ENCODE measurements at places on chromosomes 7 and 10.

- peak; percentile 67 for DNase-seq
Measured at GRCh38 chr7:21829731-21830130, 116.0 kb downstream of the CDCA7L start.

DNA sequence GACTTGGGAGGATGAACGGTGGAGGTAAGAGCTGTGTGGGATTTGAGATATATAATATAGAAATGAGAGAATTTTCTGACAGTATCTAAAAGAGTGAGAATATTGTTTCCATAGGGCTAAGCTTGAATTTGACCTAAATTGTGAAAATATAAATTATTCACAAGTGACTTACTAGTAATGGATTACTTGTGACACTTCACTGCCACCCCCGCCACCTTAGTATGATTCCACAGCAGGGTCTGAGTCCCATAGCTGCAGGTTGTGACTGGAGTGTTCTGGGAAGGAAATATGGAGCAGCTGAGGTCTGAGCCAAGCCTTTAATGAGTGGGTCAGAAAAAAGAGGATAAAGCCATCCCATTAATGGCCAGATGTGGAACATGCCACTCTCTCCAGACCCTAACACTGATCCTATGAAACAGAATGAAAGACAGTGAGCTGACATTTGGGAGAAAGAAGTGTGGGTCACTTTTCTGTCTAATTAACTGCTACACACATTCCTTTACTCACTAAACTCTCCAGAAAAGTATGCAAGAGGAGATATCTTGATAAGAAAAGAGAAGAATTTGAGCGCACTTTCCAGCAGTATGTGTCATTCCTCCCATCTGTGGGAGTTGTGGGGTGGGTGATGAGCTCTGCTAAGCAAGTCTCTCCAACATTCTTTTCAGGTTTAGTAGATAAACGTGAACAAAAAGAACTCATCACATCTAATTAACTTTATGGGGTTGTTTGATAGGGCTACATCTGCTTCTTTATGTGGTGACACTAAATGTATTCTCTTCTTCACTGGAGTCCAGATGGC lies 1193.4 kb downstream of the SORCS3 start:
- no peak for DNase-seq

DNA sequence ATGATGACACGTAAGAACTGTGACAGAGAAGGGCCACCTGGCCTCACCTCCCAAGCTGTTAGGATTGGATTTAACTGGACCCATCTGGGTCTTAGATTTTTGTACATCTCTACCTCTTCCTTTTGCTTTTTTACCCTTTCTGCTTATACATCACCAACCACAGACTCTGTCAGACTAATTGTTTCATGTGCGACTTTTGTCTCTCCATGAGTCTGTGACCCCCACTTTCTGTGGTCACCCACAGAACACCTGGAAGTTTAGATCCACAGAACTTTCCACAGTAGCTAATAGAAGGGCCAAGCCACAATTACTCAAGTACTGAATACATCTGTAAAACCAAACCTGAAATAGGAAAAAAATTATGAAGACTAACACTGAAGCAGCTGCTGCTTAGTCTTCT lies 23.1 kb downstream of the SEC31B start:
- DNase-seq, result no peak

DNA sequence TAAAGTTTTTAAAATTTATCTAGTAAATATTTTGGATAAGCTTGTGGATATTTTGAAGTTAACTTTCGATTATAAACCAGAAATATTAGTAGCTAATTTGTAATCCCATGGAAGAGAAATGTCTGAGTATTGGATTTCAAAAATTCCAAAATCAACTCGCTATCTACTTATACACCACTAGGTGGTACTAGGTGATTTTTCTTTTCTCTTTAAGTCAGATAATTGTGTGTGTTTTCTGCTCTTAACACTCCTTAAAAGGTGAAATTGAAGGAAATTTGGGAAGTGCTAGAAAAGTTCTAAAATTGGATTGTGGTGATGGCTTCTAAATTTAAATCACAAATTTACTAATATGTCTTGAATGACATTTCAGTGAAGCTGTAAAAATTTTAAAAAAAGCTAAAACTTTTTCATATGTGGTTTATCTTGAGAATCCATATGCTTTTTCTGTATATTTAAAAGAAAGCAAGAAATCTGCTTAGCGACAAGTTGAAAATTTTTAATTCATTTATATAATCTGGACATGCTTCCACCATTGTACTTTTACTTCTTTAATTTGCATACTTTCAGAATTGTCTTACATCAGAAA lies 90.2 kb downstream of the IPMK start:
- DNase-seq, result no peak

- DNase-seq, result no peak
Measured at GRCh38 chr7:47428052-47428767, 153.7 kb downstream of the TNS3 start.

- no peak for DNase-seq
Measured at GRCh38 chr10:77566914-77567566, 70.6 kb downstream of the KCNMA1 start.

- DNase-seq, result peak; percentile 24
Measured at GRCh38 chr7:73738220-73738611, 386 bp downstream of the ABHD11 start.

- no peak for DNase-seq
Measured at GRCh38 chr10:132257271-132257670, 50.5 kb downstream of the STK32C start.

GRCh38 chr7:93029056-93029455 lies 88.7 kb downstream of the SAMD9 start:
- DNase-seq, result no peak

GRCh38 chr7:118918556-118918955 lies 694.1 kb downstream of the ANKRD7 start:
- DNase-seq, result no peak

GRCh38 chr7:65475734-65476319 lies 102.2 kb downstream of the ZNF92 start:
- no peak for DNase-seq

DNA sequence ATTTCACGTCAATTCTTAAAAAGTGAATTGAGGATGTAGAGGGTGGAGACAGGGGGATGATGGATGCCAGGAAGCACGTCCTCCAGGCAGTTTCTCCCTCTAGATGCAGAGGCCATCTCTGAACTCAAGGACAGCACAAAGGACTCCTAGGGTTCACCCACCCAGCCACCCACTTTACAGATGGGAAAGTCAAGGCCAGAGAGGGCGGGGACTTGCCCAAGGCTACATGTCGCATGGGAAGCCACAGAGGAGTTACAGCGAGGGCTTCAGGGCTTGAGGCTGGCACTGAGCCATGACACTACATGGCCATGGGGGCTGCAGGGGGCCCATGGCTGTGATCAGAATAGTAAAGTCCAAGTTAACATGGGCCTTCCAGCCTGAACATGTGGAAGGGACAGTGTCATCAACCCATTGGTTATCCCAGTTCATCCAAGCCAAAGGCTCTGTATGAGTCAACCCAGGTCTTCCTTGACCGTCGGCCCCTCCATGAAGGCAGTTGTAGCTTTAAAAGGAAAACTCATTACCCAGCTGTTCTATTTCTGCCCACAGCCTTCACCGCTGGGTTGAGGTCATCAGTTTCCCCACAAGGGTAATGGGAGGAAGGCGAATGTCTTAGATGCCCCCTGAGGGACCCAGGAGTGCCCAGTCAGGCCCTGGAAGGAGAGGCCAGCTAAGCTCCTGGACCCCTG lies 24.3 kb upstream of the KPNA7 start:
- DNase-seq, result no peak

GRCh38 chr7:69272101-69272500 lies 326.2 kb upstream of the AUTS2 start:
- DNase-seq, result no peak

DNA sequence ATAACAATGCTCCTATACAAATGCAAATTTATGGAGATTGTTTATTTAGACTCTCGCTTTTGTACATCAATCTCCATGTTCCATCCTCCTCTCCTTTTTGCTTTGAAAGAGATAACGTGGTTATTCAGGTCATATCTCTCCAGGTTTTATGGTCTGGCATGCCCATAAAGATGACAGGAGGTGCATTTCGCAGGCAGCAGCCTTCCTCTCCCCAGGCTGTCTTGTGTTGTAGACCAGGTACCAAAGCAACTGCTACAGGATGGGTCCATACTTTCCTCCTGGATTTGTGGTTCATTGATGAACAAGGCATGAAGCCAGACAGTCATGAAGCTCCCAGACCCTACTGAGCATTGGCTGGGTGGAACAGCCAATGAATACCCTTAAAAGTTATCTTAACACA lies 400.2 kb upstream of the NPVF start:
- no peak for DNase-seq

- DNase-seq, result no peak
Measured at GRCh38 chr10:118562851-118563250, 32.6 kb downstream of the PRLHR start.

GRCh38 chr10:20674926-20675325 lies 222.2 kb downstream of the NEBL start:
- DNase-seq, result no peak

- no peak for DNase-seq
Measured at GRCh38 chr7:80183900-80184685, 49.5 kb downstream of the GNAI1 start.

DNA sequence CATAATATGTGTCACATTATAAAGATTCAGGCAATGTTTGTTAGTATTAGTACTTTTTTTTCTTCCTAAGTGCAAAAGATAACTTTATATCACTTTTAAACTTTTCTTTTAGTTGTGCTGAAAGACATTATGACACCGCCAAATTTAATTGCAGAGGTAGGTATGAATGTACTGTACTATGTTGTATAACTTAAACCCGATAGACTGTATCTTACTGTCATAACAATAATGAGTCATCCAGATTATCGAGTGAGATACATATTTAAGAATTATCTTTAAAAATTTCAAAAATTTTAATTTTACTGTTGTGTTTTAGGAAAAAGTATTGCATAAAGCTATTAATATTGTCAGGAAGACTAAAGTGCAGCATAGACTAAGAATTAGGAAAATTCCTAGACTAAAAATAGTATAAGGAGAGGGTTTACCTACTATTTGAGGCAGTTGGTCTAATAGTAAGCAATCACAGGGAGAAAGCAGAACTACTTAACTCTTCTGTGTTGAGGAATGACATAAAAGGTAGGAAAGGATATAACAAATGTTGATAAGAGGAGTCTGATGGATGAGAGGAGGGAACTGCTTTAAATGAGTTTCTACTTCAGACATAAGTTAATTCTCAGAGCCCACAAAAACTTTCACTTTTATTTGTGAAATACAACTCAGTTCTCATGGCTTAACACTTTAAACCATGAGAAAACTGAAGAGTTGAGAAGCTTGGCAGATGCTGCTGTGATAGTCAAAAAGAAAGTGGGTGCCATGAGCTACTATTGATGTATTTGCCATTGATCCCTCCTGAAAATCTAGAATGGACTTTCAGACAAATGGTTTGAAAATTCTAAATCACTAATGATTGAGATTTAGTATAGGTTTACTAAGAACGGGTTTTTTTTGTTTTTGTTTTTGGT lies 67.8 kb downstream of the PTEN start:
- DNase-seq, result no peak

GRCh38 chr10:5480162-5480941 lies 19.0 kb downstream of the CALML5 start:
- no peak for DNase-seq

DNA sequence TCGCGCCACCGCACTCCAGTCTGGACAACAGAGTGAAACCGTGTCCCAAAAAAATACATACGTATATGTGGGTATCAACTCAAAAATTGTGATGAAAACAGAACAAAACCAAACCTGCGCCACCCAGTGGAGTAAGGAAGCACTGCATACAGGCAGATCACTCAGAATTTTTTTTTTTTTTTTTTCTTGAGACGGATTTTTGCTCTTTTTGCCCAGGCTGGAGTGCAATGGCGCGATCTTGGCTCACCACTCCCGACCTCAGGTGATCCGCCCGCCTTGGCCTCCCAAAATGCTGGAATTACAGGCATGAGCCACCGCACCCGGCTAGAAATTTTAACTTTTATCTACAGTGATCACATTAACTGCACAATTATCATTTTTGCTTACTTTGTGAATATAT lies 9.1 kb upstream of the TMEM236 start:
- DNase-seq, result no peak

DNA sequence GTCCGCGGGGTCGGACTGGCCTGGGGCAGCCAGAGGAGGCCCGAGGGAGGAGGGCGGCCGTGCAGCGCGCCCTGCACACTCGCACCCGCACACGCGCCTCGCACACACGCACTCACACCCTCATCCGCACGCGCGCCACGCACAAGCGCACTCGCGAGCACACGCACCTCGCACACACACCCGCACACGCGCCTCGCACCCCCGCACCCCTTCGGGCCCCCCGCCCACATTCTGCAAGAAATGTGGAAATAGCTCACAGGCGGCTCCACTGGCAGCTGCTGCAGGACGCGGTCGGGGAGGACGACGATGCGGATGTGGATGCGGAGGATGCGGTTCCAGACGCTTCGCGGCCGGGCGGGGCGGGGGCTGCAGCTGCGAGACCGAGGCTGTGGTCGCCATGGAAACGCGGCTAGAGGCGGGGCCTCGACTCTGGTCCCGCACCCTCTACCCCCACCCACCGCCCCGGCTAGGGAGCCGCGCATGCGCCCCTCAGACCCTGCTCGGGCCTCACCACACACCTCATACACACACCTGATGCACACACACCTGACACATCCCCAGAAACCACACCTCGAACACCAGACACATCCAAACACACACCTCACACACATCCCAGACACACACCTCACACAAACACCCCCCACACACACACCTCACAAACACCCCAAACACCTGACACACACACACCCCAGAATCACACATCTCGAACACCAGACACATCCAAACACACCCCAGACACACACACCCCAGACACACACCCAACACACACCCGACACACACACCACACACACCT lies at the start of gene CALY:
Gene CALY, minus strand, starts transcription at position 320 of the 793 bp plus-strand sequence. CDS start 7,907 bp downstream, outside the sequence.
- no peak for DNase-seq

DNA sequence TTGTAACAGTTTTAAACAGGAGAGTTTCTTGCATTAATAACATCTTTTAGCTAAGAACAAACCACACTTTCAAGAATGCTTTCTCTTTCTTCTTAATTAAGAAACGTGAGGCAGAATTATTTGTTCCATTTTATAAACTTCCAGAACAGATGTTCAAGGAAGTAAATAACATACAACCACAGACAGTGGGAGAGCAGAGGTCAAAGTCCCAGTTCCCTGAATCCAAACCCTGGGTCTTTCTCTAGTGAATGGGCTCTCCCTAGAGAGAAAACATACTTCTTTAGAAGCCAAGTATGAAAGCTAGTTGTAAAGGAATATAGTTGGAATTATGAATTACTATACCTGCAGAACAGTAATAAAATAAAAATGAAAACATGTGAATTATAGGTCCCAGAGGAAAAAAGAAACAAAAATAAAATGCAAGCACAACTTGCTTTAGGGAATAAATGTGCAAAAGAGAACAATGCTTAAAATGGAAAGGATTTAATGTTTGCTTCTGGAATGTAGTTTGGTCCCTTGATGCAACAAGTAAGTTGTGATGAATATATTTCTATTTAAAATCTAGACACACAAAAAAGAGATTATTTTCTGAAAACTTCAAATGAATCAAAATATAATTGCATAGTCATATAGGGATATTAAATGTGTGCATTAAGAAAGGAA lies 6.0 kb downstream of the OR6B1 start:
- no peak for DNase-seq

Measured in NCI-H1048 (cell line).